ENCODE measurements at places on chromosomes 6 and 20. TPM values are rescaled to one million over a fixed set of nuclear protein-coding genes. Genes with fewer than 3 reads are reported as not detected.

GRCh38 chr6:106509420-106510089, 119.7 kb downstream of the RTN4IP1 start:
- H3K4me3 ChIP-seq = peak overlapping the region; percentile 84
- H3K27ac ChIP-seq = no peak overlapping the region
- H3K36me3 ChIP-seq = no peaks in the 10 kb centered on the region
- peaks cover 33% of the 10 kb centered on the region for H3K4me1 ChIP-seq
- peak; percentile 82 for DNase-seq

- H3K27me3 ChIP-seq = no peaks in the 10 kb centered on the region
- no peak overlapping the region for H3K27ac ChIP-seq
- peaks cover 12% of the 10 kb centered on the region for H3K4me1 ChIP-seq
- no peaks in the 10 kb centered on the region for H3K36me3 ChIP-seq
- no peak overlapping the region for H3K4me3 ChIP-seq
Measured at GRCh38 chr6:166545156-166546034, 41.1 kb downstream of the RAMACL start.

The OTOR gene
- polyA plus RNA-seq = not detected

DNA sequence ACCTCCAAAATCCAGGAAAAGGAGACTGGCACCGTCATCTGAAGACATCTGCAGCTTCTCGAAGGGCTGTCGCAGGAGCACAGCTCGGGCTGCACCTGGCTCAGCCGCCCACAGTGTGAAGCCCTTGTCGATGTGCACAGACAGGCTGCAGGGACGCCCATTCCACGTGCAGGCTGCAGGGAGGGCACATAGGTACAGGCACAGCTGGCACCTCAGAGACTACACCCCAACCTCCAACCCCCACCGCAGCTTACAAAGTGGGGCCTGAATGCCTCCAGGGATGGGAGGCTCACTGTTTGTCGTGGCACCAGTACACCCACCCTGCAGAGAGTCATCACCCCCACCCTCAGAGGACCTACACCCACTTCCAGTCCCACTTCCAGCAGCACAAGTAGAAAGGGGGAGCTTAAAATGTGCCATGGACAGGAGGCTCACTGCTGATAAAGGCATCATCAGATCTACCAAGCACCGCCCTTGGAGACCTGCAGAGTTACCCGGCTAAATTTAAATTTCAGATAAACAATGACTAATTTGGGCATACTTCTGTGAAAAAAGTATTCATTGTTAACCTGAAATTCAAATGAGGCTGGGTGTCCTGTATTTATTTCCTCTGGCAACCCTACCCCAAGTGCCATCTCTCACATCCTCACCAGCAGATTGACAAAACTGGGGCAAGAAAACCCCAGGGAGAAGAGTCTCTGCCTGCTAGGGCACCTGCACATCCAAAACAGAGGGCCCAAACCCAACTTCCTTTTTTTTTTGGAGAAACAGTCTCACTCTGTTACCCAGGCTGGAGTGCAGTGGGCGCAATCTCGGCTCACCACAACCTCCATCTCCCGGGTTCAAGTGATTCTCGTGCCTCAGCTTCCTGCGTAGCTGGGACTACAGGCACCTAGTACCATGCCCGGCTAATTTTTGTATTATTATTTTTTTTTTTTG, 7.7 kb upstream of the CDK5RAP1 start:
- H3K27me3 ChIP-seq = no peaks in the 10 kb centered on the region
- H3K36me3 ChIP-seq = no peaks in the 10 kb centered on the region

- no peaks in the 10 kb centered on the region for H3K4me1 ChIP-seq
- DNase-seq = no peak
- 0 out of 2 replicates have a peak, but pooled peaks cover 2% of the 10 kb centered on the region for H3K36me3 ChIP-seq
- no peaks in the 10 kb centered on the region for H3K27me3 ChIP-seq
- no peak overlapping the region for H3K4me3 ChIP-seq
Measured at GRCh38 chr20:46717818-46718541, 8.5 kb downstream of the SLC2A10 start.

DNA sequence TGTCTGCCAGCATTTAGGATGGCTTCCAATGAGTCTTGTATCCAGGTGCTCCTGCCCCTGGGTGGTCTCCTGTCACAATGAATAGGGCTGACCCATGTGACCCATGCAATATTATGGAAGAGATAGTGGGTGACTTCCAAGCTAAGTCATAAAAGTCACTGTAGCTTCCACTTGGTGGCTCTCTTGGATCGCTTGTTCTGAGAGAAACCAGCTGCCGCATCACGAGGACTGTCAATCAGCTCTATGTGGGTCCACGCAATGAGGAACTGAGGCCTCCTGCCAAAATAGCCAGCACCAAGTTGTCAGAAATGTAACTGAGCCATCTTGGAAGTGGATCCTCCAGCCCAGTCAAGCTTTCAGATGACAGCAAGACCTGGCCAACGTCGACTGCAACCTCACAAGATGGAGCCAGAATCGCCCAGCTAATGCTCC, 14.9 kb upstream of the MATN4 start:
- H3K27ac ChIP-seq = no peak overlapping the region
- no peaks in the 10 kb centered on the region for H3K36me3 ChIP-seq
- no peak overlapping the region for H3K4me3 ChIP-seq
- no peaks in the 10 kb centered on the region for H3K4me1 ChIP-seq
- no peak for DNase-seq

The MRPS18B gene
- 73.6 TPM for polyA plus RNA-seq

GRCh38 chr6:73739096-73739495, 43.1 kb downstream of the CD109 start:
- no peaks in the 10 kb centered on the region for H3K4me1 ChIP-seq
- DNase-seq = peak; percentile 84
- H3K36me3 ChIP-seq = no peaks in the 10 kb centered on the region

The TRDN gene
- polyA plus RNA-seq = 104 TPM

DNA sequence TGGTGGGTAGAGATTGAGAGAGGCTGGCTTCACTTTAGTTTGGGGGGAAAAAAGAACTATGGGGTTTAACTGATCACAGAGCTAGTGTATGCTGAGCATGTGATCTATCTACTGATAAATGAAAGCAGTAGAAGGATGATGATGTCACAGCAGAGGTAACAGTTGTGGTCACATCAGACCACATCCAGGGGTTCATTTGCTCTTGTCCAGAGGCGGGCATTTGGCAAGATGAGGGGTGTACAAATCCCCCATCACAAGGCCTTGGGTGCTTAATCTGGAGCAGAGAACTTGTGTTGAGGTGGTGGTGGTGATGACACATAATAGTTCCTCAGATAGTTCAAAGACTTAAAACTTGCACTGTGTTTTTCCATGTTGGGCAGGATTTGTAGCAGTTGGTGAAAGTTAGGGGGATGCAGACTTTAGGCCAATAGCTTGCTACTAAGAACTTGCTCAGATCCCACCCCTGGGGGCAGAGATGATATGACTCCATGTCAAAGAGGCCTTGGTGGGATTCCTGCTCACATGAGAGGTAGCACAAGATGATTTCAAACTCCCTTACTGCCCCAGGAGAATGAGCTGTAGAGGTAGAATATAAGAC, 63.4 kb downstream of the PRDM1 start:
- H3K27ac ChIP-seq = no peak overlapping the region
- no peaks in the 10 kb centered on the region for H3K27me3 ChIP-seq
- H3K4me3 ChIP-seq = no peak overlapping the region
- peaks cover 12% of the 10 kb centered on the region for H3K4me1 ChIP-seq
- no peak for DNase-seq
- H3K36me3 ChIP-seq = no peaks in the 10 kb centered on the region

The SLC13A3 gene
- polyA plus RNA-seq = 7.2 TPM

GRCh38 chr20:4225745-4226144, 210.4 kb upstream of the RNF24 start:
- DNase-seq = no peak
- no peak overlapping the region for H3K27ac ChIP-seq
- H3K4me3 ChIP-seq = no peak overlapping the region
- peaks cover 16% of the 10 kb centered on the region for H3K27me3 ChIP-seq

GRCh38 chr6:158409451-158409850, 97.2 kb downstream of the TULP4 start:
- no peak overlapping the region for H3K4me3 ChIP-seq
- H3K4me1 ChIP-seq = no peaks in the 10 kb centered on the region
- H3K27ac ChIP-seq = no peak overlapping the region
- no peaks in the 10 kb centered on the region for H3K27me3 ChIP-seq
- H3K36me3 ChIP-seq = no peaks in the 10 kb centered on the region

Data from GM23338 (cell line).